ENCODE measurements at places on chromosomes 16 and 17. TPM values are rescaled to one million over a fixed set of nuclear protein-coding genes. Genes with fewer than 3 reads are reported as not detected.

- no peak for DNase-seq
These were observed 60.1 kb upstream of the MED9 start for GRCh38 chr17:17416400-17417360.

DNA sequence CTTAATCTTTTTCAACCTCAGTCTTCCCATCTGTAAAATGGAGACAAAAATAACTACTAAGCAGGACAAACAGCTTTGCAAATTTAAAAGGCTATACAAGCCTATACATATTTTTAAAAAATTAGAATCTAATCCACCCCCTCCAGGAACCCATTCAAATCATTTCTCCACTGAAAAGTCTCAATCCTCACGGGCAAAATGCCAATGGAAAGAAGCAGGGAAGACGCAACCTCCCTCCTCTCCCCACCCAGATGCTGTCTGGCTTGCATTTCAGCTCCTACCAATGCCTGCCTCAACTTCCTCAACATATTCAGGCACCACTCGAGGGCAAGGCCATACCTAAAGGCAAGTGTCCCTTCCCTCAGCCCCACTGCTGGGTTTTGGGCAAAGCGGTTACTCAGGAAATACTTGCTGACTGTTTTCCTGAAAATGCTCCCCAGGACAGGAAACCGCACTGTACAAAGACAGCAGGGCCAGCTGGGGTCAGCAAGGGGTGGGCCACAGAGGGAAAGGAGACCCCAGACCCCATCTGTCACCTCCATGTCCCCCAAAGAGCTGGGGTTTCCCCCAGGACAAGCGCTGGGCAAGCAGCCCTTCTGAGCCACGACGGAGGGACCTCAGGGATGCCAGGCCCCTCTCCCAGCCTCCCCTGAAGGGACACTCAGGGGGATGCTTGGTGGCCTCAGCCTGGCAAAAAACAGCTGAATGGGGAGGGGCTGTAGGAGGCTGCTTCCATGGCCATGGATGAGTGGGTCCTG lies 47.7 kb upstream of the DOC2B start:
- peak; percentile 57 for DNase-seq

DNA sequence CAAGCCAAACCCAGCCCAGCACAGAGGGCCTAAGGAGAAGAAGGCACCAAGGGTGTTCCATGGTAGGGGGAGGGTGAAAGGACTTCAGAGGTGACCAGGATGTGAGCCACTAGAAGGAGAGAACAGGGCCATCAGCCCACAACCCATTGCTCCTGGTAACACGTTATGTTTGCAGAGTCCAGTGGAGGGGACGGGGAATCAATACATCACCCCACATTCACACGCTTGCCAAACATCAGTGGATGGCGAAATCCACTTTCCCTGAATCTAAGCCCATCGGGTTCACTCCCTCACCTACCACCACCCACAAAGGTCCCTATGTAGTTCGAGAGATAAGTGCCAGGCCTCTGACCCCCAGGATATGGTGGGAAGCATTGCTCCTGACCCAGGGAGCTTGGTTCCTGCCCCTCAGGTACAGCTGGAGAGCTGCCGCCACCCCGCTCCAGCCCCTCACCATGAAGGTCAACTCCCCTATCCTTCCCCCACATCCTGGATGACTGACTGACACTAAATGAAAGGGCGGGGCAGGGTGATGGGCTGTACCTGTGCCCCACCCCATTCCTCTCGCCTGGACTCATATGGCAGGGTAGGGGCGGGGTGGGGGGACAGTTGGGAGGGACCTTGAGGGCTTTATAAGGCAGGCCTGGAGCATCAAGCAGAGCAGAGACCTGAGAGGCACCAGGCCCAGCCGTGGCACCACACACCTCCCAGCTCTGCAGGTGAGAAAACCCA lies at the start of gene GAST:
Gene GAST, plus strand, starts transcription at position 663 of the 732 bp plus-strand sequence. CDS start 3,106 bp downstream, outside the sequence.
- DNase-seq: no peak

DNA sequence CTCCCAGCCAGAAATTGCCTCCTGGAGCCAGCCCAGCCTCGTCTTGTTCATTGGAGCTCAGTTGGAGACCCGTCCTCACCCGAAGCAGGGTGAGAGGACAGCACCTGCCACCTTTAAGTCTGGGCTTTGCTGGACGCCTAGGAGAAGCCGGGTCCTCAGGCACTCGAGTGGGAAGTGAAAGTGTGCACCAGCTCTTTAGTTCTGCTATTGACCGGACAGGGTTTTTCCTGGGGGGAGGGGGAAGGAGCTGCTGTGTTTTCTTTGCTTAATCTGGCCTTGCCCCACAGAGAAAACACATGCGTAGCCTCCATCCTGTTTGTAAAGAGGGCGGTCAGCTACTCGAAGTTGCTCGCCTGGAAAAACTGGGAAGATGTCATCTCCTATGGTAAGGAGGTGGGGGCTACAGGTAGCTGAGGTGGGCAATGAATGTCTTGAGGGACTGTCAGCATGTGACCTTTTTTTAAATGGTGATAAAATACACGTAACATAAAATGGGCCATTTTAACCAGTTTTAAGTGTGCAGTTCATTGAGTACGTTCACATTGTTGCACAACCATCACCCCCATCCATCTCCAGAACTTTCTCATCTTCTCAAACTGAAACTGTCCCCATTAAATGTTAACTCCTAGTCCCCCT lies 34.4 kb downstream of the CMIP start:
- no peak for DNase-seq

DNA sequence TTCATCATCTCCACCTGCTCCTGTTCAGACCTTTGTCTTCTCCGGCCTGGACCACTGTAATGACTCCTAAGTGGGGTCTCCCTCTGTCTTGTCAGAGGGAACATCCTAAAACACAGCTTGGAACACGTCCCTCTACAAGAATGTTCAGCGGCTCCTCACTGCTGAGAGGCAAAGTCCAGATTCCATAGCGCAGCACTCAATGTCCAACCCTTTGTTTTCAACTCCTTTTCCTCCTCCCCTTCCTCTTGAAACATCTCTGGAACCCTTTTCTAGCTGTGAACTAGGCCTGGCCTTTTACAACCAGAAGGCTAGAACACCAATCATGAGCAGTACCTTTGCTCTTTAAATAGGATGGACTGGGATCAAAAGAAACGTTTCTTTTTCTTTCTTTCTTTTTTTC lies 914 bp downstream of the C17orf50 start:
- no peak for DNase-seq

DNA sequence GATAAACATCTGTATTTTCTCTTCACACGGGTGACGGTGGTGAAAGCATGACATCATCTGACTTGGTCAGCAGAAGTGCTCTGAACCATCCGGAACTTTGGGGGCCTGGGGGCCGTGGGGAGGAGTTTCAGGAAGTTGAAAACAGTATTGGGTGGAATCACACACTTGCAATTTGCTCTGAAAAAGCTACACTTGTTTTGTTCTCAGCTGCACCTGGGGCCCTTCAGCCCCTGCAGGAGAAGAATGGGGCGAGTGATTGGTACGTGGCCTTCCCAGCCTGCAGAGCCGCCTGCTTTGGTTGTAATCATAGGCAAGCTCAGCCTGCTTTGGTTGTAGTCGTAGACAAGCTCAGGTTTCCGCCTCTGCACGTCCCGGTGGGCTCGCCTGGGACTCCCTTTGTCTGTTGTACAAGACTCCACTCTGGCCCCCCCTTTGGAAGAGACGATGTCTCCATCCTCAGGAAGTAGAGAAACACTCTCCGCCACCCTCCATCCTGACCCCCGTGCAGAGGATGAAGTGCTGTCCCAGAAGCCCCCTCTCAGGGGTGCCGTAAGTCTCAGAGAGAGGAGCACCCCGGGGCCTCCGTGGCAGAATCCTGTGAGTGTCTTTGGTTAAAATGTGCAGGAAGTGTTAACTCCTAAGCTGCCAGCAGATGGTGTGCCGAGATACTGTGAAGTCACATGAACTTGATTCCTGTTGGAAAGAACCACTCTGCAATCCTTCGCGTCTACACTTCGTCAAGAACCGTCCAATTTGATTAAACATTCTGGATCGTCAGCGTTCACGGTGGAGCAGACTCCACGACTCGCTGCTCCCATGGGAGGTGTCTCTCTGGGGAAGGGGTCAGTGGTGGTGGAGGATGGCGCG lies 5.4 kb downstream of the BANP start:
- DNase-seq: no peak

DNA sequence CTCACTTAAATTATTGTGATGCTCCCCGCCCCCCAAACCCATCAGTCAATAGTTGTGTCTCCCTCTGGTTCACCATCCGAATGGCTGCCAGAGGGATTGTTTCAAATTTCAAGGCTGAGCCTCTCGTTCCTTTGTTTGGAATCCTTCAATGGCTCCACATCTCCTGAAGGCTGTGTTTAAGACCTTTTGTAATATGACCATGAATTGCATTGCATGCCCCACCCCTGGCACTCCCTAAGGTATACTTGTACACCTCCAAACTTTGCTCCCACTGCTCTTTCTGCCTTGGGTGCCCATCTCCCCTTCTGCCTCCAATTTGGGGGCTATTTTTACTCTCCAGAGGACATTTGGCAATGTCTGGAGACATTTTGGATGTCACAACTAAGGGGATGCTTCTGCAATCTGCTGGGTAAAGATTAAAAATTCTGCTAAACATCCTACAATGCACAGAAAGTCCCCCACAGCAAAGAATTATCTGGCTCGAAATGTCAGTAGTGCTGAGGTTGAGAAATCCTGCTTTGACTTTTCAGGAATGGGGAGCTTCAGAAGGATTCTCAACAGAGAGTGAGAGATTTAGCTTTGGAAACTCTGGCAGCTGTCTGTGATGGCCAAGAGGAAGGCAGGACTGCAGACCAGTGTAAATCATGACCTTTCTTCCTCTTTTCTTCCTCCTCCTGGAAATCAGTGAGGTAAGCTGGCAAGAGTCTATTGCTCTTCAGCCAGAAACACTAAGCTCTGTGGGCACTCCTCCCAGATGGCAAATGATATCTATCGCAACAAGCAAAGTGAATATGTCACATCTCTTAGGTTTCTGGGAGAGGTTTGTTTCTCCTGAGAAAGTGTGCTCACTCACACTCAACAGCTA lies 8.7 kb upstream of the IL4R start:
- no peak for DNase-seq

Gene KRT27
- not detected for total RNA-seq

Gene MYADML2
- not detected for total RNA-seq

Data from chondrocyte (in vitro differentiated cells).